CD4-positive, CD25-positive, alpha-beta regulatory T cell (primary cell): ENCODE measurements at places on chromosomes 2 and 18. TPM values are rescaled to one million over a fixed set of nuclear protein-coding genes. Genes with fewer than 3 reads are reported as not detected.

TMEM17 gene
- not detected for total RNA-seq

DNA sequence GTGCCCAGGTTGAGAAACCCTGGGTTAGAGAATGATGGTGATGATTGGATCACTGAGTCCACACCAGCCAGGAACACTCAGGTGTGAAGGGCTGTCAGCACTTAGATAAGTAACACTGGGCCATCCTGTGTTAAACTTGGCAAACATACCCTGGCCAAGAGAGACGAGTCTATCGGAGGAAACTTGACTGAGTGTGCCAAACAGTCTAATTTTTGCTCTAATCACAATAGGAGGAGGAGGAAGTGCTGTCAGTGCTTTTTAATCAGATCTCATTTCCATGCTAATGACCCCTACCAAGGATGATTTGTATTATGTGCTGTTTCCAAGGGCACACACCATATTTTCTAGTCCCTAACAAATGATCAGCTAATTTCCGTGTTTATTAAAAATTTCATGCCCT lies 63.8 kb upstream of the SEC11C start:
- no peak for DNase-seq

MGAT4A gene
- 105 TPM for total RNA-seq

DNA sequence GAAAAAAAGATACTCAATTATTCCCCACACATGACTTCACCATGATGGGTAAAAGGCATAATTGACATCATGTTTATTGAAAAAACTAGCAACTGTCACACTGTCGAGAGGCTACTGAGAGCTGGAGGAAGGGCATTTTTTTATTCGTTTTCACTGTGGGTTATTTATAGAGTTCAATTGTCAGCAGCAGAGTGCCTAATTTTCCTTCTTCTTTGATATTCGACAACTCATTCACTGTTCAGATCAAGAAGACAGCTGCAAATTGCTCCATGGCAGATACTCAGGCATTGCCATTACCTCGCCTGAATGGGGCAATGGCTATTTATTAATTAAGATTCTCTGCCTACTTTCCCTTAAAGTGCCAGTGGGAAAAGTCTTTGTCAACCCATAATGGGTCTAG lies 197.5 kb upstream of the NRP2 start:
- DNase-seq, result no peak

DNA sequence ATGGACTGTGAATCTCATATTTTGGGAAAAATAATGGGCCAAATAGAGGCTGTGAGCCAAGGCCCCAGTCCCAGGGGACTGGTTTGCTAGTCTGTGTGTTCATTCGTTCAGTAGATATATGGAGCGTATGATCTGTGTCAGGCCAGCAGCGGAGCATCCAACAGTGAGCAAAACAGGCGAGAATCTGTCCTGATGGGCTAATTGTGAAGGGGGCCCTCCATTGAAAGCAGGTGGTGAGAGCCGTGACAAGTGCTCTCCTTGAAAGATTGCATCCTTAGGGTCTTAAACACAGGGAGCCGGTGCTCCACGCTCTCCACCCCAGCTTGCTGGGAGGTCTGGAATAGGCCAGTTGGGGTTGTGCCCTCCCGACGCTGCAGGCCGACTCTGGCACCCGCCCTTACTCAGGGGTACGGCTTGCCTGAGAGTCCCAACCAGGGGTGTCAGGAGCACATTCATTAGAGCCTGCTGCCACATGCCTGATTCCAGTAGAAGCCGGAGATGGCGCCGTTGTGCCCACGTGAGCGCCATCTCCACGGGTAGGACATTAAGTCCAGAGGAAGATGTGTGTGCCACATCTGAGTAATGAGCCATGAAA lies 213.3 kb downstream of the SH3RF3 start:
- DNase-seq, result no peak

BOLL gene
- not detected for total RNA-seq
